ENCODE measurements at places on chromosomes 1 and 21. TPM values are rescaled to one million over a fixed set of nuclear protein-coding genes. Genes with fewer than 3 reads are reported as not detected.
A peak's percentile ranks its signal among the peaks of the same experiment; 100 is the strongest.

The LCA5L gene
- total RNA-seq, result 0.87 TPM

The SSR2 gene
- 252 TPM for total RNA-seq

DNA sequence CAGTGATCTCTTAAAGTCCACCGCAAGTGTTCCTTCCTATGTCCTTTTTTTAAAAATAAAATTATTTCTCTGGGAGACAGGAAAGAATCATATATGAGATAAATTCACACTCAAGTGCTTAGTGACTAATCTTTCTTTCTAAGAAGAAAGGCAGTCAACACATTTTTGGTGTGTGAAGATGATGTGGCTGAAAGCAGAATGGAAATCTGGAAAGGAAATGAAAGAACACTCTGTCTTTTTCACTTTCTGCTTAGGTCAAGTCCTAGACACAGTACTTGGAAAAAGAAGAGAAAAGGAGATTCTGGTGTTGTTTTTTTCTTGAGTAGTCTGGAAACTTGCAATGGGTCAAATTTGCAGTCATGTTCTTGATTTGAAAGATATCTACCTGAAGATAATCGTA, 45.5 kb upstream of the PRRX1 start:
- no peak for DNase-seq
- no peak overlapping the region for H3K27ac ChIP-seq
- H3K27me3 ChIP-seq, result no peaks in the 10 kb centered on the region
- H3K4me1 ChIP-seq, result no peaks in the 10 kb centered on the region
- H3K36me3 ChIP-seq, result no peaks in the 10 kb centered on the region
- no peak overlapping the region for H3K4me3 ChIP-seq

GRCh38 chr1:2476061-2476999, at the start of gene PLCH2:
TSS of gene PLCH2 (plus strand) at chr1:2476289. CDS start at chr1:2476589, 300 bp downstream.
- DNase-seq, result no peak
- peak within 1 kb of the TSS; percentile 79 for H3K27ac ChIP-seq
- H3K4me3 ChIP-seq, result no peak within 1 kb of the TSS
- no peaks in the 10 kb centered on the region for H3K27me3 ChIP-seq
- no peaks in the 10 kb centered on the region for H3K36me3 ChIP-seq

GRCh38 chr1:218496561-218496960, 151.4 kb downstream of the TGFB2 start:
- DNase-seq, result peak; percentile 96
- peak overlapping the region; percentile 77 for H3K27ac ChIP-seq
- no peak overlapping the region for H3K4me3 ChIP-seq
- no peaks in the 10 kb centered on the region for H3K27me3 ChIP-seq
- H3K4me1 ChIP-seq, result peaks cover 21% of the 10 kb centered on the region
